ENCODE measurements at places on chromosomes 7 and 10.

DNA sequence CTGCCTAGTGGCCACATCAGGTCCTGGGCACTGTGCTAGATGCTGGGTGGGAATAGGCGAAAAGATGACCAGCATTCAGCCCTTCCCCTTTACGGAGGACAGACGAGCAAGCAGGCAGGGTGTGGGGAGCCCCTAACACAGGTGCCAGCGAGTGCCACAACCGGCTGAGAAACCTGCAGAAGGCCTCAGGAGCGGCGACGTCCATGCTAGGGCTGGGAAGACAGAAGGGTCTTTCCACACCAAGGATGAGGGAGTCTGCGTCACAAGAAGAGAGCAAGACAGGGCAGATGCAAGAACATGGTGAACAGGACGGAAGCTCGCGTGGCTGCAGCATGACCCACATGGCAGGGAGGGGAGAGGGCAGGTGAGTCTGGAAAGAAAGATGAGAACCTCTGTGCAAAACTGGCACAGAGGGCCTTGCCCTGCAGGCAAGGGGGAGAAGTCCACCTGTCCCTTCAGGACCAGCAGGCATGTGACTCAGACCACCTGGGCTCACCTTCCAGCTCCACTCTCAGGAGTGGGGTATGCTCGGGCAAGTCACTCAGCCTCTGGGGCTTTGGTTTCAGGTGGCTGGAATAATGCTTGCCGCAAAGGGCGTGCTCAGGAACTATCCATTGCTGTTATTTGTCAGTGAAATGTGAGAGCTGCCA is 36.6 kb downstream of the KCNH2 start:
- DNase-seq = no peak

DNA sequence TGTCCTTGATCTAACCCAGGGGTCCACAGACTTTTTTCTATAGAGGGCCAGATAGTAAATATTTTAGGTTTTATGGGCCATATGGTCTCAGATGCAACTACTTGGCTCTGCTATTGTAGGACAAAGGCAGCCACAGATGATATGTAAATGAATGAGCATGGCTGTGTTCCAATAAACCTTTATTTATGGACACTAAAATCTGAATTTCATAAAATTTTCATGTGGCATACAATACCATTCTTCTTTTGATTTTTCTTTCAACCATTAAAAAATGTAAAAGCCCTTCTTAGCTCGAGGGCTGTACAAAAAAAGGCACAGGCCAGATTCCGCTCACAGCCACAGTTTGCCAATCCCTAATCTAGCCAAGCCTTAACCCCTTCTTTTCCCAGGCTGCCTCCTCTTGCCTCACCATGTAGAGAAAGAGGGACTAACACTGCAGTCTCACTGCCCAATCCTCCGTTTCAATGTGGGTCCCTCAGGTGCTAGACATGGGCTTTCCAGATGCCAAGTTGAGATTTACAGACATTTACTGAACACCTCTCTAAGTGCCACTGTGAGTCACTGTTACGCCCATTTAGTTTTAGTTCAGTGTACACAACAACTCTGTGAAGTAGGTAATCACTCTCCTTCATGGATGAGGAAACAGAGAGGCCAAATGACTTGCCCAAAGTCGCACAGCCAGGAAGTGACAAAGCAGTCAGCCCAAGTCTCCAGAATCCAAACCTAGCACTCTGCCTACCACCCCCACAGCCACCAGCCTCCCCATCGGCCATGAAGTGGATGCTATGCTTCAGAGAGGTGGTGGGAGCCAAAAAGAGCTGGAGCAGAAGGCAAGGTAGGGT is 132.6 kb upstream of the PDLIM1 start:
- DNase-seq = no peak

- DNase-seq = no peak
Measured at GRCh38 chr7:120304674-120305073, 31.7 kb downstream of the KCND2 start.

GRCh38 chr10:45204954-45205775 is 110.2 kb downstream of the OR13A1 start:
- no peak for DNase-seq

- no peak for DNase-seq
Measured at GRCh38 chr7:26709210-26709990, 155.0 kb downstream of the SKAP2 start.

GRCh38 chr10:44662051-44662450 is 249.1 kb upstream of the TMEM72 start:
- no peak for DNase-seq

DNA sequence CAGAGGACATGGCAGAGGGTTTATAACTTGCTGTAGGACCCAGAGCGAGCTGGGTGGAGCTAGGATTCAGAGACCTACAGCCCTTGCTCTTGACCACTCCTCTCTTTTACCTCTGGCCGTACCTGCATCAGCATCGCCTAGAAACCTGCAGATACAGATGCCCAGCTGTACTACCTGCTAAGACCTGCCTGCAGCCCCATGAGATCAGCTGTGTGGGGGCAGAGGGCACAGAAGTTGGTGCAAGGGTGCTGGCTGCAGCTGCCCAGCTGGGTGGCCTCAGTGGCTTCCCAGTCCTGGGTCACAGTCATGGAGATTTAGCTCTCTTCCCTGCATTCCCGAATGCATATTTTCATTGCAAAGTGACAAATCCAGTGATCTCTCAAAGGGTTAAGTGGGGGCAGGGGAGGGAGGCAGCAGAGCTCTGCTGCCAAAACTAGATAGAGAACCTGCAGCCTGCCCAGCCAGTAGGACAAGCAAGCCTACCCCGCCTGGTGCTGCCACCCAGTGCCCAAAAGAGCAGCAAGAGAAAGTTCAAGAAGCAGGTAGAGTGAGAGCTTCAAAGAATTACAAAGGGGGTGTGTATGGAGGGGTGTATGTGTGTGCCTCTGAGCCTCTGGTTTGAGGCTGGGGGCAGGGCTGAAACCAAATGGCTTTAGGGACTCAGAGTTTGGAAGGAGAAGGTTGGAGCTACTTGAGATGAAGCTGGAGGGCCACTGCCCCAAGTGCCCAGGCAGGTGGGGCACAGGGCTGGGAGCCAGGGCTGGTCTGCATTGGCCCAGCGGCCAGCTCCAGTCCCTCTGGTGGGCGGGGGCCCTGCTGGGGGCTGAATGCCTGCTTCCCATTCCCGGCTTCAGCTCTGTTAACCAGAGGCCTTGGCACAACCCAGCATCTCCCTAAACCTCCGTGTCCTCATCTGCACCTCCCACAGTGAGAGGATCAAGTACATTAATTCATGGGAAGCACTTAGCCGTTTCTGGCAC is 6.9 kb downstream of the FAM241B start:
- DNase-seq = peak; percentile 17

DNA sequence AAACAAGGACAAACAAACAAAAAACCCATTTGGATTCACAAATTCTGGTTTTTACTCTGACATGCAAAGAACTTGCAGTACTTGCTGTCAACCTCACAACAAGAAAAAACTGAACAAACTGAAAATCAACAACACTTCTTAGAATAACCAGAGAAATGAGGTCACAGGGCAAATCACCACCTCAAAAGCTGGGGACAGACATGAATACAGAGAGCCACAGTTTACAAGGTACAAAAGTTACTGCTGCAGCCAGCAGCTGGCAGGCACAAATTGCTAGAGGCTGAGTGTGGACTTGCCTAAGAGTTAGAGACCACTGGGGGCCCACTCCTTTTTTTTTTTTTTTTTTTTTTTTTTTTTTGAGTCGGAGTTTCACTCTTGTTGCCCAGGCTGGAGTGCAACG is 15.0 kb upstream of the RNF32 start:
- no peak for DNase-seq

DNA sequence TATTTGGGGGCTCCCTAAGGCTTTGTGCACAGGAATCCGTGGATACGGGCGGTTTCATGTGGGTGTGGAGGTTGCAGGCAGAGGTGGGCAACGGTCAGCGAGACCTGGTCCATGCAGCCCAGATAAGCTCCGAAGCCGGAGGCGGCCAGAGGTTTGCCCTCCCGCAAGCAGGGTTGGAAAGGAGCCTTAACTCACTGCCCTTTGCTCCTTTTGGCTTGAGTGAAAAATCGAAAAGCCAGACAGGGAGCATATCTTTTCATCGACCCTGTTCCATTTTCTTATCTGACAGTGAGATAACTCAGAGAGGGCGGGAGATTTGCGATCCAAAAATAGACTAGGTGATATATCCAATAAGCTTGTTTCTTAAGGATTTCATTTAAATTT is 1.5 kb downstream of the GRM3 start:
- DNase-seq = no peak

- DNase-seq = no peak
Measured at GRCh38 chr7:11343136-11343535, 369.5 kb downstream of the PHF14 start.

DNA sequence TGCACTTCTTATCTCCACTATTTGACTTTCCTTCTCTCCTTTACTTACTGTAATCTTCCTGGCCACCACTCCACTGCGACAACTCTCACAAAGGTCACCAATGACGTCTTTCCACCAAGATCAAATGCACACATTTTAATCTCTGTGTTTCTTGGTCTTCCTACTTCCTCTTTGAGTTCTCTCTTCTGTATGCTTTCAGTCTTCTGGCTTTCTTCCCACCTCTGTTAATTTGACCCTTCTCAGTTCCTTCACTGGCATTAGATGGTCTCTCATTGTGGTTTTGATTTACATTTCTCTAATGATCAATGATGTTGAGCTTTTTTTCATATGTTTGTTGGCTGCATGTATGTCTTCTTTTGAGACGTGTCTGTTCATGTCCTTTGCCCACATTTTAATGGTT is 31.9 kb downstream of the FAM107B start:
- peak; percentile 74 for DNase-seq

DNA sequence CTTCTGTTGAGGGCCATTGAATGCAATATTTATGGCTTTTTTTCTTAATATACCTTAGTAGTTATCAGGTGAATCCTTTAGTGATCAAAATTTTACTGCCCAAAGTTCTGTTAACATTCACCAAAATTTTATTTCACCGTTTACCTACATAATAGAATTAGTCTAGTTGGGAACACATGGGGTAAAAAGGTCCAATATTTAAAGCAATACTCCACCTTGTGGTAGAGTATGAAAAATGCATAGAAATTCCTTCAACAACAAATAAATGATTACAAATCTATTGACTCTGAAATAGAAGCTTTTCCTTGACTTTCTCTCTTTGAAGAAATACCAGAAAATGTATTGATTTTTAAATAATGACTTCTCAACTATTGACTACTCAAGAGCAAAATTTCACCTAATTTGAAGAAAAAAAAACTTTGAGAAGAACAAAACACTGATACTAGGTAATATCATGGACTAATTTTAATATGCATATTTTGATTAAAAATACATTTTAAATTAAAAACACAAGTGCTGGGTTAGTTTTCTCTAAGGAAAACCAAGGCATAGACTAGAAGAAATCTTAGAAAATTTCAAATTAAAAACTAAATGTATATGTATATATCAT is 43.3 kb downstream of the POLR1F start:
- peak; percentile 30 for DNase-seq

GRCh38 chr10:24681572-24682088 is 42.1 kb downstream of the ARHGAP21 start:
- DNase-seq = peak; percentile 14

DNA sequence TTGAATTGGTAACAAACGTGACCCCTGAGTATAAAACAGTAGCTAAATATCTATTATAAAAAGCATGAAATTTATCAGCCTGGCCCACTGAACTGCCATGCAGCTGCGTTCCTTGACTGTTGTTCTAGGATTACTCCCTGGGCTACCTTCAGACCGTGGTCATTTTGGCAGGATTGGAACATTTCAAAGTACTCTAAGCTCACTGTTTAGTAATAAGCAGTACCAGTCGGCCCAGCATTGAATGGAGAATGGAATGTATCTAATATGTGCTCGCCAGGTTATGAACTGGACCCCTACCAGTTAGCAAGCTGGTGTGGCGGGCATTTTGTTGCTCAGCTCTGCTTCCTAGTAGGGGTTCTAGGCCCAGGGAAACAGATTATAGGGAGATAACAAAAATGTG is 112.2 kb downstream of the SEMA3C start:
- DNase-seq = no peak

- no peak for DNase-seq
Measured at GRCh38 chr7:138214926-138215325, 138.7 kb downstream of the AKR1D1 start.

DNA sequence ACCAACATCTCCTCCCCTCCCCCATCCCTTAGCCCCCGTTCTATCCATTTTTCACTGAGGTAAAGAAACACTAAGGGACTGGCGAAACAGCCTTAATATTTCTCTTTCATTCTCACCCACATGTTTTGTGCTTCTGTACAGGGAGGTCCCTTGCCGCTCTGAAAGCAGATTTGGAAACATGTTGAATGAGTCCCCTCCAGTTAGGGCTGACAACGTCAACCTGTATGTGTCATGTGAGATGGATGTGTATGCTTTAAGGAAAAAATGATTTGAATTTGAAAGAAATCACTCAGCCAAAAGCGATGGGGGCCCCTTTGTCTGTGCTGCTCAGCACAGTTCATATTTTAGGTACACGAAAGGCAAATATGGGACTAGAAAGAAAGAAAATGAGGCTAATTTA is 314.3 kb upstream of the LRGUK start:
- DNase-seq = no peak

DNA sequence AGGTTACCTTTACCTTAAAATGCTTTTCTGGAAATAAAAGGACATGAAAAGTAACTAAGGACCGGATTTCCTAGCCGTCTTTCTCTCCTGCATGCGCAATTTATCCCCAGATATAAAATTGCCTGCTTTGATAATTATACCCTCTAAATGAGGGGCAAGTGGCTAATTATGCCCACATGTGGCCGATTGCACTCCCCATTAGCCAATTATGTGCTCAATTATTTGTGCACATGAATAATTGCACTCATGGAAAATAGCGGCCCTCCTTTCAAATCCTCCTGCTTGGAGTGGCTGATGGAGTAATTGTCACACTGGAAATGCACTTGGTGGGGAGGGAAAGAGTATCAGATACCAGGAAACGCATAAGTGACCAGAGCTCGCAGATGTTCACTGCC is 66.4 kb upstream of the ATRNL1 start:
- DNase-seq = no peak

GRCh38 chr10:123549761-123550454 is 116.2 kb upstream of the GPR26 start:
- DNase-seq = no peak

DNA sequence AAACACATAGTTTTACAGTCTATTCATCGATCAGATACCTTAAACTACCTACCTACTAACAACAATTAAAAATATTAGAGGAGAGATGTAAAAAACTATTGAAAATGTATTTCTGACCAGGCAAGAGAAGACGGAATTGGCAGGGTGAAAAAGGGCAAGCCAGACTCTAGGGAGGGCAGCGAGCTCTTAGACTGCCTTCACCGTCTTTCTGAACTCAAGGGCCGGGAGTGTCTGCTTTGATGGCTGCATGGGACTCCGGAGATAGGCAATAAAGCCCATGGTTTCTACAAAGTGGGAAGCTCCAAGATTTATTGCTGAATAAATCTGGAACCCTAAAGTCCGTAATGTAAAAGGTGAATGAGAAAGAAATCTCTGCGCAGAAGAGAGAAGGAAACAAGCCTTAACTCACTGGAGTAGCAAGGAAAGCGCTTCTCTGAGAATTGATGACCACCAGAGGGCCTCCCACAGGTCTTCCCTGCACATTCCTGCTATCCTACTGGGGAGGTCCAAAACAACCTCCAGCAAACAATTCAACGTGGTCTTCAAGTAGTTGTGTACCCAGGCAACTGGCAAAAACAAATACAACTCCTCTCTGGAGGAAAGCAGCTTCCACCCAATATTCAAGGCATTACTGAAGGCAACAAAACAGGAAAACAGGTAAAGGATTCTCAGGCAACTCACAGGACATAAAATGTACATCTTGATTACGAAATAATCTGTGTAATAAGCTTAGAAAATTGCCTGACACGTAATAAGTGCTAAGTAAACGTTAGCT is 181.3 kb downstream of the SDK1 start:
- DNase-seq = peak; percentile 45

GRCh38 chr7:35705932-35706461 is 11.1 kb upstream of the HERPUD2 start:
- DNase-seq = no peak

- DNase-seq = no peak
Measured at GRCh38 chr10:101092881-101093354, 31.1 kb downstream of the KAZALD1 start.

Measured in NCI-H460 (cell line).